Kidney (tissue), 22 donors: ENCODE measurements at places on chromosomes 6 and 20. TPM values are rescaled to one million over a fixed set of nuclear protein-coding genes. Genes with fewer than 3 reads are reported as not detected.
A peak's percentile ranks its signal among the peaks of the same experiment; 100 is the strongest.

- no peaks in the 10 kb centered on the region for H3K4me1 ChIP-seq
- no peak for DNase-seq
- H3K27ac ChIP-seq, result no peak overlapping the region
Observed at GRCh38 chr6:13365320-13365719, 37.0 kb upstream of the TBC1D7 start.

DNA sequence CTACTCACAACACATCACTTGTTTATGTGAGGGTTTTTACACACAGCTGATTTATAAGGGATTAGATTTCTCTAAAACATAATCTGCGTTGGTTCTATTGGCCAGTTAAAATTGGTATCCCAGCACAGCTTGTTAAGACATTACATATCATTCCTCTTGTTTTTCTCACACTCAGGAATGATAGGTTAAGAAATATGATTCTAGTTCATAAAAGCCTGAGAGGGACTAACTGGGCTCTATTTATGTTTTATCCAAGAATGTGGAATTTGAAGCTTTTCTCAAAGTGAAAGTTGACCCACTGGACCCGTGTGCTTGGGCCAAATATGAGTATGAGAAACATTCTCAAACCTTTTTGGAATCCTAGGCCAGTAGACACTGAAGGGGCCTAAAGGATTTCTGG lies 117.3 kb downstream of the TMEM170B start:
- no peaks in the 10 kb centered on the region for H3K36me3 ChIP-seq
- no peak overlapping the region for H3K27ac ChIP-seq
- H3K4me1 ChIP-seq, result peaks cover 14% of the 10 kb centered on the region
- no peaks in the 10 kb centered on the region for H3K27me3 ChIP-seq
- H3K4me3 ChIP-seq, result no peak overlapping the region
- DNase-seq, result no peak

DNA sequence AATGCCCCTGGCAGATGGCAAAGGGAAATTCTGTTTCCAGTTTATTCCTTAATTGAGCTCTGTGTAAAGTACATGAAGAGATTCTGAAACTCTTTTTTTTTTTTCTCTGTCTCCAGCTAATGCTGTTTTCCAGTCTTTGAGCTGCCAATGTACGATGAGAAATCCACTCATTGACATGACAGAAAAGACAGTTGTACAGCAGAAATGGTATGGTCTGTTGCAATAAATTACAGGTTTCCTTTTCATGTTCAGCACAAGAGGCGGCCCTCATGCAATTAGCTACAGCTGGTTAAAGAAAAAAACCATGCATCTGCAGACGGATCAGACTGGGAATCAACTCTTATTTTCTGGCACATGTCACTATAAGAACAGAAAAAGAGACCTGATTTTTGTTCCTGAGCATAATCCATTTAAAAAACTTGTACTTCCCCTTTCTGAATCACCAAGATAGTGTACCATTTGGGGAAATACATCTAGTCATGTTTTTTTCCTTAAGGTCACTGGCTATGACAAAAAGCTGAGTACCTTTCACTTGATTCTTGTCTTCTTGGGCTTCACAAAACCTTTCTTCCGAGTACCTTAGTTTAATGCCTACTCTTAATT lies 289.8 kb upstream of the PREP start:
- H3K27ac ChIP-seq, result no peak overlapping the region
- no peak for DNase-seq
- no peaks in the 10 kb centered on the region for H3K4me1 ChIP-seq
- no peaks in the 10 kb centered on the region for H3K27me3 ChIP-seq
- H3K36me3 ChIP-seq, result no peaks in the 10 kb centered on the region

DNA sequence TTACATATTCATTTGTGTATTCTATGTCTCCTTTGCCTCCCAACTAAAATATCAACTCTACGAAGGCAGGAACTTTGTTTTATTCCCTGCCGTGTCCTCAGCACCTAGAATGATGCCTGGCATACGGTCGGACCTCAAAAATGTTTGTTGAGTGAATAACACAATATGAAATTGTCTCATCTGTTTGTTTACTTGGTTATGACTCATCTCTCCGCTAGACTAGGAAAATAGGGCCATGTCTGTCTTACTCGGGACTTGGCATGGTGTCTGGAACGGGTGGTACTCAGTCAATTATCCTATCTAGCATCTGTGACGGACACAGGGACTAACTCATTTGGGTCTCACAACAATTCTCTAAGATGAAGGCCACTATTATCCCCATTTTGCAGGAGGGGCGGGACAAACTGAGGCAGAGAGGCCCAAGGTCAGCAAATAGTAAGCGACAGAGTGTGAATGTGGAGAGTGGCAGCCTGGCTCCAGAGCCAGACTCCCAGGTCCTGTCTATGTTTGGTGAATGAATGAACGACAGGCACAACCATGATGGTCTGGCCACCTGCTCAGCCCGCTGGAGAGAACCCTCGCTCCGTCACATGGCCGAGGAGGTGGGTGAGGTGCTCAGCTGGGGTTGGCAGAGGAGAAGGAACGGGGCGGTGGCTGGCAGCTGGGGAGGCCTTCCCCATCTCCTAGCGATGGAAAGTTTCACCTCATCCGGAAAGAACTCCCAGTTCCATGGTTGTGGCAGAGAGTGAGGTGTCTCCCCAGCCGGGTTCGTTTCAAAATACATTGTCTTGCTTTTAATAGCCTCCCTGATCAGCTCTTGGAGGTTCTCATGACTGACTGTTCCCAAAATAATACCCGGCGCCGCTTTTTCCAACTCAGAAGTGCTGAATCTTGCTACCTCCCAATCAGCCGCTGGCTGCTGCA lies 27.6 kb upstream of the NFATC2 start:
- H3K36me3 ChIP-seq, result no peaks in the 10 kb centered on the region
- no peaks in the 10 kb centered on the region for H3K4me1 ChIP-seq
- no peak overlapping the region for H3K4me3 ChIP-seq

GRCh38 chr6:141552463-141552862 lies 580.3 kb upstream of the GJE1 start:
- no peaks in the 10 kb centered on the region for H3K36me3 ChIP-seq
- H3K27me3 ChIP-seq, result no peaks in the 10 kb centered on the region
- no peaks in the 10 kb centered on the region for H3K4me1 ChIP-seq
- no peak overlapping the region for H3K27ac ChIP-seq
- H3K4me3 ChIP-seq, result no peak overlapping the region

- no peaks in the 10 kb centered on the region for H3K4me1 ChIP-seq
- DNase-seq, result no peak
- H3K4me3 ChIP-seq, result no peak overlapping the region
- H3K27me3 ChIP-seq, result no peaks in the 10 kb centered on the region
- H3K36me3 ChIP-seq, result no peaks in the 10 kb centered on the region
Observed at GRCh38 chr6:35454391-35455110, 2.4 kb downstream of the FANCE start.

- H3K4me1 ChIP-seq, result no peaks in the 10 kb centered on the region
- H3K36me3 ChIP-seq, result no peaks in the 10 kb centered on the region
- no peak for DNase-seq
- no peak overlapping the region for H3K4me3 ChIP-seq
- H3K27me3 ChIP-seq, result no peaks in the 10 kb centered on the region
Observed at GRCh38 chr6:139438775-139439174, 64.3 kb upstream of the CITED2 start.

- H3K36me3 ChIP-seq, result no peaks in the 10 kb centered on the region
- H3K4me1 ChIP-seq, result no peaks in the 10 kb centered on the region
- no peak for DNase-seq
Observed at GRCh38 chr20:2760297-2760951, 40.0 kb downstream of the CPXM1 start.

DNA sequence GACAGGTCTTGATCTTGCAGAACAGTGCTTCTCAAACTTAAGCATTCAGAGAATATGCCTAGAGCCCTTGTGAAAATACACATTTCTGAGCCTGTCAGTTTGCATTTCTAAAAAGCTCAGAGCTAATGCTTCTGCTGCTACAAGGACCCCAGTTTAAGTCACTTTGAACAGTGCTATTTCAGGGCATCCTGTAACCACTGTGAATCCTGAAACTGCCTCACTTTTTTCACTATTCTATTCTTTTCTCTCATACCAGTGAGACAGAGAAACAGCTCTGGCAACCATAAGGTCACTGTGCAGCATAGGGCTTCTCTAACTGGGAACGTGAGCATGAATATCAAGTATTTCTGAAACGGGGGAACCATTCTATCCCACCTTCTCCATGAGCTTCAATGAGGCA lies 51.2 kb downstream of the LGSN start:
- DNase-seq, result no peak
- H3K27me3 ChIP-seq, result no peaks in the 10 kb centered on the region
- no peak overlapping the region for H3K4me3 ChIP-seq
- H3K4me1 ChIP-seq, result no peaks in the 10 kb centered on the region

DNA sequence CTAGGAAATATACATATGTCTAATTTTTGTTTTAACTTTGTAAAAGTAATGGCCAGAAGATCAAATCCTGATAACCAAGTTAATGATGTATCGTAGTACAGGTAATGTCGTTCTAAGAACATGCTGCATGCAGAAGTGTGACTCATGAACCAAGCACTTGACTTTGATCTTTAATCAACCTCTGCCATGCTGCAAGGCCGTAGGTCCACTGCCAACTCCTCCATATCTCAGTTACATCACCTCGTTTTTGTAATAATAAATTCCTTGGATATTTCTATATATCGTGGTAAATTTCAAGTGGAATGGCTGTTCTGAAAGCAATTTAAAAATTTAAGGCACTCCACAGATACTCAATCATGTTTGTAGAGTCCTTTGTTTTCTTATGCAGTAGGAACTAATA lies 771.7 kb downstream of the EPHA7 start:
- peak; percentile 17 for DNase-seq
- H3K4me1 ChIP-seq, result no peaks in the 10 kb centered on the region
- H3K36me3 ChIP-seq, result no peaks in the 10 kb centered on the region
- H3K27me3 ChIP-seq, result no peaks in the 10 kb centered on the region
- H3K27ac ChIP-seq, result no peak overlapping the region
- H3K4me3 ChIP-seq, result no peak overlapping the region

GRCh38 chr6:156870924-156871539 lies 93.9 kb downstream of the ARID1B start:
- no peaks in the 10 kb centered on the region for H3K27me3 ChIP-seq
- H3K4me1 ChIP-seq, result peaks cover 17% of the 10 kb centered on the region
- H3K36me3 ChIP-seq, result no peaks in the 10 kb centered on the region
- no peak for DNase-seq

DNA sequence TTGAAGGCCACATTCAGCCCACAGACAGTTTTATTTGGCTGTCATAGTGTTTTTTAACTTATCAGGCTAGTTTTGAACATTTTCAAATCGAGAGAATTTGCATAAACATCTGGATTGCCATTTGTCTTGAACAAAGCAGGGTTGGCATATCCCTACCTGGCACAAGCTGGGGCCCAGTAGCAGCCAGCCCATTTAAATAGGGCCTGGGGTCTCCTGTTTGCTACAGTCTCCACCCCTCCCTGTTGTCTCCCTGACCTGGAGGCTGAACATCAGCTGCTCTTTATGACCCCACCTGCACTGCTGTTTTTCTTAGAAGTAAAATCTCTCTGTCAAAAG lies 10.5 kb downstream of the BCAS4 start:
- no peaks in the 10 kb centered on the region for H3K4me1 ChIP-seq
- no peaks in the 10 kb centered on the region for H3K27me3 ChIP-seq
- H3K27ac ChIP-seq, result no peak overlapping the region
- H3K36me3 ChIP-seq, result no peaks in the 10 kb centered on the region

DNA sequence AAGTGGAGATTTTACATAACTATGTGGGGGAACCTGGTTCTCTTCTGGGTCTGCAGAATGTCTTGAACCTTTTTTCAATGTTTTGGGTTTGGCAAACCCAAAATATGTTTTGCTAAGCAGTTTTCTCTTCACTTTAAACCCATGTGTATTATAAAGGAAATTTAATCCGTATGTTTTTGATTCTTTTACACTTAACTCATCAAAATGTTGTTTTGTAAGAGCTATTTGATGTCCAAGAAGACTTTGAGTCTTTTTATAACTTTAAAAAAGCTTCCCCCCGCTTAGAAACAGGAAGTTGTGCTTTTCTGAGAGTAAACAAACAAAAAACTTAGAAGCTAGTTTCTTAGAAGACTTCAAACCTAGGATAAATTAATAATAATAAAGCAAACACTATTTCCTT lies 81.9 kb upstream of the CEP162 start:
- H3K27ac ChIP-seq, result no peak overlapping the region
- no peaks in the 10 kb centered on the region for H3K4me1 ChIP-seq
- H3K4me3 ChIP-seq, result no peak overlapping the region
- no peaks in the 10 kb centered on the region for H3K27me3 ChIP-seq

TCP1 gene
- total RNA-seq, result 130 TPM
